ENCODE measurements at places on chromosomes 6 and 20. TPM values are rescaled to one million over a fixed set of nuclear protein-coding genes. Genes with fewer than 3 reads are reported as not detected.

The NDRG3 gene
- 23.7 TPM for total RNA-seq

The CLPSL2 gene
- total RNA-seq, result not detected

The ECT2L gene
- not detected for total RNA-seq

The WFDC12 gene
- not detected for total RNA-seq

The GLO1 gene
- total RNA-seq, result 199 TPM

DNA sequence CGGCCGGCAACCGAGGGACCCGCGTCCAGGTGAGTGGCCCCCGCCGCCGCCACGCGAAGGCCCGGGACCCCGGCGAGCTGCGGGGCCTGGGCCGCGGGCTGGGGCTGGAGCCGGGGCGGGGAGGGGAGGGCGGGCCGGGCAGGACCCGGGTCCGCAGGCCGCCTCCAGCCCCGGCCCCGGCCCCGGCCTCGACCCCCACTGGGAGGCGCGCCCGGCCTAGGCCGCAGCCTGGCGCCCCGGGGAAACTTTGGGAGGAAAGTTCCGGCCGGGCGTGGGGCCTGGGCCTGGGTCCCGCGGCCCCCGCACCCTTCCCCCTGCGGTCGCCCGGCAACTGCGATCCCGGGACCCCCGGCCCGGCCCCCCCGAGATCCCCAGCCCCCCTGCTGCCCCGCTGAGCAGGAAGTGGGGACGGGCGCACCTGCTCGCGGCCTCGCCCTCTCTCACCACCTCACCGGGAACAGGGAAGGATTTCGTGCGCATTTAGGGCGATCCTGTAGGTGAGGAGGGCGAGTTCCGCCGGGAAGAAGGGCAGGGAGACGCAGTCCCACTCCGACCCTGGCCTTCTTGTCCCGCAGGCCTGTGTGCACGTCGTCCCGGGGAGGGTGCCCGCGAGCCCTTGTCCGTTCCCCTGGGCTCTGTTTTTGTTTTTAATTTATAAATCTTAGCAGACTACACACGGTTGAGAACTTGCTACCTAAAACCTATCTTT is 402 bp downstream of the OSBPL2 start:
- peak overlapping the region; percentile 86 for H3K4me3 ChIP-seq
- peak overlapping the region; percentile 37 for H3K27ac ChIP-seq
- H3K36me3 ChIP-seq, result no peaks in the 10 kb centered on the region
- no peak for DNase-seq

DNA sequence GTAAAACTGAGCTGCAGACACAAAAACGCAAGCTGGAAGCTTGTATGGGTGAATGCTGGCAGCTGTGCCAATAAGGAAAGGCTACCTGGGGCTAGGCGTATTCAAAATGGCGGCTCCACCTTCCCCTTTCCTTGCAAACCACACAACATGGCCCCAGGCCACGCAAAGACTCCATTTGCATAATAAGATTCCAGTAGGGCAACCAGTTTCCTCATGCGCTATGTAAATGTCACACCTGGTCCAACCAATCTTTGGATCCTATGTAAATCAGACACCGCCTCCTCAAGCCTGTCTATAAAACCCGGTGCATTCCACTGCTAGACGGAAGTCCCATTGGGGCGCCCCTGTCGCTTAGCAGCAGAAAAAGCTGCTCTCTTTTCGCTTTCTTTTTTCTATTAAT is 505.9 kb upstream of the BTBD3 start:
- no peak overlapping the region for H3K27ac ChIP-seq
- no peaks in the 10 kb centered on the region for H3K4me1 ChIP-seq
- no peaks in the 10 kb centered on the region for H3K36me3 ChIP-seq
- H3K4me3 ChIP-seq, result no peak overlapping the region

DNA sequence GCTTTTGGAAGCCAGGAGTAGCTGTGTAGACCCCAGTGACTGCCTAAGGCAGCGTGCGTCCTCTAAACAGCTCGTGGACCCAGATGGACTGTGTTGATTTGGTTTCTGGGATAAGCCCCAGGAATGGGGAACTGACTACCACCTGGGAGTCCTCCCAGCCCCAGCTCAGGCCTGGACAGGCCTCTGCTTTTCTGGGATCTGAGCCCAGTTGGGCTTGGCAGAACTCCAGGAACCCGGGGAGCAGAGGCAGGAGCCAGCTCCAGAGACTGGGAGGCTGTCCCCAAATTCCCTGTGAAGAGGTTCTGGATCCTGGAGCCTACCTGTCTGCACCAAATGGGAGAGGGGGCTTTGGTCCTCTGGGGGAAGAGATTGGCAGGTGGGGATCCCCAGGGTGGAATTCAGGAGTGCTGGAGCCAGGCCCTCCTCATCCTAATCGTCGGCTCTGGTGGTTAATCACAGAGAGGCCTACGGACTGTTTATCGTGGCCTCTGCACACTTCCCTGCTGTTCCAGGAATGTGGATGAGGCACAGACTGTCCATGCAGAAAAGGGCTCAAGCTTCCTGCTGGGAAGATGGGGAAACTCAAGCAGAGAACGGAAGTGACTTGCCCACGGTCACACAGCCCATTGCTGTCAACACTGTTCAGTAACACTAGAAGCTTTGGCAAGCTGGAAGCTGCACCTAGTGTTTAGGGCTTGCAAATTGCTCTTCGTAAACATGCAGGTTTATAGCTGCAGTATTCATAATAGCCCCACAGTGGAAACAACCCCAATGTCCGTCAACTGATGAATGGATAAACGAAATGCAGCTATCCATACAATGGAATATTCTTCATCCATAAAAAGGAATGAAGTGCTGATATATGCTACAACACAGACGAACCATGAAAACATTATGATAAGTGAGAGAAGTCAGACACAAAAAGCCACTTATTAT is 100.6 kb downstream of the KCNB1 start:
- no peaks in the 10 kb centered on the region for H3K4me1 ChIP-seq
- H3K36me3 ChIP-seq, result no peaks in the 10 kb centered on the region
- H3K4me3 ChIP-seq, result no peak overlapping the region
- no peak for DNase-seq

DNA sequence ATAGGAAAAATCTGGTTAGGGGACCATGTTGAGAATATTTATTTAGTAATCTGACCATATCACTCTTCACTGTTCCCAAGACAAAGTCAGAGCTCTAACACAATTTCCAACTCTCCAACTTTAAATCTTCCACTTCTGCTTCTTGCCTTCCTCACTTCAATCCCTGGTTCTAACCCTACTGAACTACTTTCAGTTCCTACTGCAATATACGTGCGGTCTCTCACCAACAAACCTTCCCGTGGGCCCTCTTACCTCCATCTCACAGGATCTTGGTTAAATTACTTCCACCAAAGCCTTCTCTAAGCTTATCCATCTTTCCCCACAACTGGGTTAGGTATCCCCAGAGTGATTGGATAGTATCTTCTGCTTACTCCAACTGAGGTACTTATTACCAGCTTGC is 8.0 kb downstream of the EIF2S2 start:
- H3K4me3 ChIP-seq, result no peak overlapping the region
- H3K4me1 ChIP-seq, result peaks cover 16% of the 10 kb centered on the region
- H3K27ac ChIP-seq, result no peak overlapping the region

- no peaks in the 10 kb centered on the region for H3K36me3 ChIP-seq
- no peaks in the 10 kb centered on the region for H3K4me1 ChIP-seq
- H3K27me3 ChIP-seq, result no peaks in the 10 kb centered on the region
- no peak for DNase-seq
- no peak overlapping the region for H3K4me3 ChIP-seq
- no peak overlapping the region for H3K27ac ChIP-seq
Observed at GRCh38 chr6:36824253-36824652, 15.0 kb downstream of the CPNE5 start.

DNA sequence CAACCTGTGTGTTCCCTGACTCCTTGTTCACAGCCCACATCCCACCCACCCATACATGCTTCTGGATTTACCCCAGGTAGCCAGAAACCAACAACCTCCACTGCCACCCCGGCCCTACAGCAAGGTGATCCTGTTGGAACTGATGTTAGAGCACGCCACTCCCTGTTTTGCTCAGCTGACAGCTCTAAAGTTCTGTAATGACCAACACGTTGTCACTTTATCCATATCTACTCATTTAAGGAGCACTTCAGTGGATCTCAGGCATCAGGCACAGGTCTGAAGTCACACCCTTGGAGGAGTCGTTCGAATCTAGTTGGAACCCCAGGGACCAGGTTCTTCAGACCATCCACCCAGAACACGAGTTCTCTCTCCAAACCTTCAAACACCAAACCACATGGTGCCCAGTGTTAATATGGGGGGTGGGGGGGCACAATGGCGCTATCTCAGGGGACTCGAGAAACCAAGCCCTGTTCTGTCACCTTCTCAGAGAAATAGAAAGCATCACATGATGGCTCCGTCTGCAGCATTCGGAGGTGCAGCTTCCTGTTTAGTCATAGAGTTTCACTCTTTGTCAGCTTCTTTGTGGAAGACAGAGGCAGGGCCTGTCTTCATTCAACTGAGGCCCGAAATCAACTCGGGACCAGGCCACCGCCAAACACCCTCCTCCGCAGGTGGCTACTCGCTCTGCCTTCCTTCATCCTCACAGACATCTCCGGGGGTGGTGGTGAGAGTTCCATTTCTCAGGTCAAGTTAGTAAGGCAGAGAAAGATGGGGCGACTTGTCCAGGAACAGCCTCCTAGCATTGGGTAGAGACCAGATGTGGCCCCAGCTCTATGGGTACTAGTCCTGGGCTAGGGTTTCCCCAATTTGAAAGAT is 142.2 kb downstream of the NFATC2 start:
- H3K4me3 ChIP-seq, result no peak overlapping the region
- peak overlapping the region; percentile 58 for H3K27ac ChIP-seq
- peaks cover 30% of the 10 kb centered on the region for H3K4me1 ChIP-seq
- peaks cover 58% of the 10 kb centered on the region for H3K36me3 ChIP-seq
- no peaks in the 10 kb centered on the region for H3K27me3 ChIP-seq
- DNase-seq, result no peak

- H3K4me3 ChIP-seq, result no peak overlapping the region
- H3K36me3 ChIP-seq, result no peaks in the 10 kb centered on the region
- H3K27me3 ChIP-seq, result no peaks in the 10 kb centered on the region
- H3K4me1 ChIP-seq, result peaks cover 2% of the 10 kb centered on the region
- no peak overlapping the region for H3K27ac ChIP-seq
- no peak for DNase-seq
Observed at GRCh38 chr20:62357681-62358080, 9.4 kb downstream of the LAMA5 start.

- no peak overlapping the region for H3K4me3 ChIP-seq
- H3K27ac ChIP-seq, result no peak overlapping the region
- no peaks in the 10 kb centered on the region for H3K36me3 ChIP-seq
- peak; percentile 54 for DNase-seq
- H3K4me1 ChIP-seq, result peaks cover 23% of the 10 kb centered on the region
- no peaks in the 10 kb centered on the region for H3K27me3 ChIP-seq
Observed at GRCh38 chr20:62337558-62338293, 29.4 kb downstream of the LAMA5 start.

Measured in Karpas-422 (cell line).